ENCODE measurements at places on chromosomes 5 and 9.

DNA sequence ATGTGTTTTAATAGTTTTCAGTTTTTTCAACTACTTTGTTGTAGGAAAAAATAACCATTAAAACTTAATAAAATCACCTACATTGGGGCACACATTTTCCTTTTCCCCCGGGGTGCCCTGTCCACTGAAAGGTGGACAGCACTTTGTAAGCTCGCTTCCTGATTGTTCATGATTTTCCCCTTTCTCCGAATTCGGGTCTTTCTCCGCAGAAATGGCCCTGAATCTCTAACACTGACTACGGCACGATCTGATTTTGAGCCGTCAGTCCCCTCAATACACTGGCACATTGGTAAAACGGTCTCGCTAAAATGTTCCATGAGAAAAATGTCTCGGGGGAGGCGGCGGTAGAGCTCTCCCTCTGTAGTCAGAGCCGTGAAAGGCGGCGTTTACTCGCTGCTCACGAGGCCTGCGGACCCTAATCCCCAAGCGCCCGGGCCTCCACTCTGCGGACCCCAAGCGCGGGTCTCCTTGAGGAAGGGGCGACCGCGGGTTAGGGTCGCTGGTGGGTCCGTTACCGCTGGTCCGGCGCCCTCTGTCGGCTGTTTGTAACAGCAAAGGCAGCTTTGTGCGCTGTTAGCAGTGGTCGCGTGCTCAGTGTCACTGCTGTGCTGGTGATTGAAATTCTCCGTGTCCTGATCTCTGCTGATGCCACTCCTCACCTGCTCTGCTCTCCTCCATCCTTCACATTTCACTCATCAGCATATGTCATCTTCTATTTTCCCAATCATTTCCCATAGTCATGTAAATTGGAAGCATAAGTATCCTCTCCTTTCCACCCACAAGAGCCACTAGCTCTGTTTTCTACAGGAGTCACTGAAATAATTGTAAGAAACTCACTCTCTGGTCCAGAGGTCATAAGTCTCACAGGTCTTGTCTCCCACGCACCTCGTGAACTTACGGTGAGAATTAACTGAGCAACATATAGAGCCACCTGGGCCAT, 10.8 kb upstream of the IFNA2 start:
- DNase-seq, result no peak

GRCh38 chr9:3007326-3007725, 163.4 kb upstream of the PUM3 start:
- DNase-seq, result no peak

- DNase-seq, result no peak
These were observed 29.6 kb downstream of the RC3H2 start for GRCh38 chr9:122875523-122875922.

GRCh38 chr5:148615644-148616275, 38.6 kb downstream of the HTR4 start:
- no peak for DNase-seq

Data from fibroblast of skin of left quadriceps (primary cell).